ENCODE measurements at places on chromosomes 4 and X. TPM values are rescaled to one million over a fixed set of nuclear protein-coding genes. Genes with fewer than 3 reads are reported as not detected.

GABRG1 gene
- total RNA-seq, result 0.03 TPM

GRCh38 chrX:122572461-122572860 is 611.6 kb upstream of the GRIA3 start:
- no peak for DNase-seq

GRCh38 chr4:152255437-152255836 is 280.5 kb downstream of the FBXW7 start:
- no peak for DNase-seq

AWAT1 gene
- total RNA-seq, result not detected

DNA sequence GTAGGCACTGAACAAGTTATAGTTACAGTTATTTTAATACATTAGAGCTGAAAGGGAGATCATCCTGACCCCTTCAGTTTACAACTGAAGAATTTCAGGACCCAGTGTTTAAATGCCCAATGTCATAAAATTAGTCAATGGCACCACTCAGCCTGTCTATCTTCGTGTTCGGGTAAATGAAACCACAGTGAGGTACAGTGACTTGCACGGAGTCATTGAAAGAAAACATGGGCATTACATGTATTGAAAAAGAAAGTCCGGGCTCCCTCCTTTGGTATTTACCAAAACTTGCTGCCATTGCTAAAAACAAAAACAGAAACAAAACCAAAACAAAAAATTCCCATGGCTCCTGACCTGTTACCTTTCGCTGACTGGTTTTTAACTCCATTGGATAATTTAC is 131.7 kb downstream of the SH2D1A start:
- no peak for DNase-seq

NCAPG gene
- 2.8 TPM for total RNA-seq

GRCh38 chrX:9847071-9847470 is 60.8 kb downstream of the SHROOM2 start:
- no peak for DNase-seq

VBP1 gene
- 33.9 TPM for total RNA-seq

DNA sequence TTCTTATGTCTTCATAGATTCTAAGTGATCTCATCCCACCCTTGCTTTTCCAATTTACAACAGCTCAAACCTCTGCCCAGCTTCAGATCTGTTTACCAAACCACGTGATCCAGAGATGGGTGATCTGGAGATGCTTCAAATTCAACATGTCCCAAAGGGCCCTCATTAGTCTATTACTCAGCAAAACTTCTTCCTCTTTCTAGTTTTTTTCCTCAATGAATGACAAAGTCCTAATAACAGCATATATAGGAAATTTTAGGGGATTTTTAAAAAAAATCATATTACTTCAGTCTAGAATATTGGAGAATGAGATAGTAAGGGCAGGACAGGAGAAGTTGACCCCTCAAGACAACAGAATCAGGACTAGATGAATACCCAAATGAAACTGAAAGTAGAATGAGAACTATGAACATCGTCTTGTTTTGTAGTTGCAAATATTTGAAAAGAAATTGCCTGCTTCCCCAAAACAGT is 127.1 kb downstream of the CFAP299 start:
- DNase-seq, result no peak

DNA sequence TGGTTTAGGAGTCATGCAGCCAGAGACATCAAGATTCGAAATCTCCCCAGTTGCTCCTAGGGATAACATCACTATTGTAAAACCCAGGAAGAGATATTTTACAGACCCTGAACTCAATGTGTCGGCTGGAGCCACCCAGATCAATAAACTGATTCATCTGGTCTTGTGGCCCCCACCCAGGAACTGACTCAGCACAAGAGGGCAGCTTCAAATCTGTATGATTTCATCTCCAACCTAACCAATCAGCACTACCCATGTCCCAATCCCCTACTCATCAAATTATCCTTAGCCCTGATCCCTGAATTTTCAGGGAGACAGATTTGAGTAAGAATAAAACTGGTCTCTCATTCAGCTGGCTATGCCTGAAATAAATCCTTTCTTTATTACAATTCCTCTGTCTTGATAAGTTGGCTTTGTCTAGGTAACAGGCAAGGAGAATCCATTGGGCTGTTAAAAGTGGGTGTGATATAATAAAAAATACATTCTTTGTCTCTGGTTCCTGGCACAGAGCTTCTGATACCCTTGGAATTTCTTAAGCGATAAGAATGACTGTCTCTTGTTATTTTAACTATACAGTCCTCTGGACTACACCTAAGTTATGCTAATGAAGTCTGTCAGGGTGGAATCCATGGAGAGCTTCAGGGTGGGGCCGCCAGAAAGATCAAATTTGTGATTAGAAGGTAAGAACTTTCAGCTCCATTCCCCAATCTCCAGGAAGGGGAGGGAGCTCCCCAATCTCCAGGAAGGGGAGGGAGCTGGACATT is 44.3 kb upstream of the TNIP3 start:
- DNase-seq, result no peak

GRCh38 chr4:3786196-3786869 is 20.1 kb downstream of the ADRA2C start:
- peak; percentile 59 for DNase-seq

CT45A3 gene
- total RNA-seq, result not detected

GRCh38 chr4:185573651-185574199 is 38.4 kb upstream of the PDLIM3 start:
- DNase-seq, result no peak

- no peak for DNase-seq
Observed at GRCh38 chr4:53196882-53197771, 168.7 kb downstream of the SCFD2 start.

TAF7L gene
- total RNA-seq, result 0.20 TPM

GRCh38 chr4:122959981-122960610 is 37.7 kb upstream of the NUDT6 start:
- DNase-seq, result no peak

GRCh38 chr4:112523008-112523721 is 7.2 kb upstream of the NEUROG2 start:
- DNase-seq, result peak; percentile 40

DNA sequence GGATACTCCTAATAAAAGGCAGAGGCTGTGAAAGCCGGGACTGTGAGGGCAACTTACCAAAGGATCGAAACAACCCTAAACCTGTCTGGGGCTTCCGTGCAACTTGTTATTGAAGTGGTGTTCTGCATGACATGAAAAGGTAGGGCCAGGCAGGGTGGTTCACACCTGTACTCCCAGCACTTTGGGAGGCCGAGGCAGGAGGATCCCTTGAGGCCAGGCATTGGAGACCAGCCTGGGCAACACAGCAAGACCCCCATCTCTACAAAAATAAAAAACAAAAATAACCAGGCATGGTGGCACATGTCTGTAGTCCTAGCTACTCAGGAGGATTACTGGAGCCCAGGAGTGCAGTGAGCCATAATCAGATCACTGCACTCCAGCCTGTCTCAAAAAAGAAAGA is 12.3 kb downstream of the CASP3 start:
- DNase-seq, result no peak

Measured in left colon (tissue), 2 donors.